ENCODE measurements at places on chromosomes 1 and 21.

GRCh38 chr1:55781944-55782482, 566.8 kb upstream of the USP24 start:
- DNase-seq = no peak

DNA sequence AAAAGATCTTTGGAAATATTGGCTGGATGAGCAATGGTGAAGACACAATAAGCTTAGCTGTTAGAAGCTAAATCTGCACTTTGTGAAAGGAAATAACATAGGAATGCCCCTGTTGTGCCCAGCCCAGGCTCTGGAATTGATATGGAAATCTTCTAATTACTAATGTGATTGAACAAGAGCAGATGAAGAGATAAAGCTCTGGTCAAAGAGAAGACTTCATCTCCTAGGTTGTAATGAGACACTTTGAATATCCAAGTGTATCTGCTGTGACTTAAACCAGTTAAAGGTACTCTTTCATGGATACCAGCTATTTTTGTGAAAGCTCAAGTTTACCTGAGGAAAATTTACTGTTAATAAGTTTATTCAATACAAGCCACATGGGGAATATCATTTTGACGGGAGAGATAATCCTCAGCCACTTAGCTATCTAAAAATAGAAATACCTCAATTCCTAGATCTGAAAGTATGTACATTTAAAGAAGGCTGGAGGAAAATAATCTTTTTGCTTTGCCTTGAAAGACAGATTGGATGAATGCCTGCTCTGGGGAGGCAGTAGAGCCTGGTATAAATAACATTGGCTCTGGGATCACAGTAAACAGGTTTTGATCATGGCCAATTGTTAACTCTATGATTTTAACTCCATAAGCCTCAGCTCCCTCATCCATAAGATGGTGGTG, 494.0 kb upstream of the B3GALT2 start:
- DNase-seq = no peak

- no peak for DNase-seq
Measured at GRCh38 chr1:7185721-7186120, 400.5 kb downstream of the CAMTA1 start.

DNA sequence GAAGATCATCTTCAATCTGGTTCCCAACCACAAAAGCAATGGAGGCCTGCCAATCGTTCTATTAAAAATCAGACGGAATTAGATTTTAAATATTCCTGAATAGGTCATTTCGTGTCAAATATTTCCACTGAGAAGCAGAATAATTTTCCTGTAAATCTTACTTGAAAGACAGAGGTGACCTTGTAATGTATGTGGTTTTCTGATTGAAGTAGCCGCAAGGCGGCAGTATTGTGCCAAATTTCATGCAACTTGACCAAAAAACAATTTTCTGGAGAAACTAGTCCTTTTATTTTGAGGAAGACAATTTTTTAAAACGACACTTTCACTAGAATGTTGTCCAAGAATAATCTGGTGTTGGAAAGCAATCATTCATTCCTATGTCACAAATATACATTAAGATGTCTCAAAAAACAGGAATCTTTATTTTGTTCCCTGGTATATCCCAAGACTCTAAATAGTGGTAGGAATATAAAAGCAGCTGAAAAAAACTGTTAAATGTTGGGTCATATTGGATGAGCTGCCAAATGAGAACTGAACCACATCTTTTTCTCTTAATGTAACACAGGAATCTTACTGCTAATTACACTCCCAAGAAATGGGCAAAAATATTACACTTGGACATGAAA, 33.6 kb downstream of the SPAG17 start:
- no peak for DNase-seq

- DNase-seq = no peak
Measured at GRCh38 chr21:45972353-45972715, 9.2 kb upstream of the COL6A1 start.

- DNase-seq = no peak
Measured at GRCh38 chr1:195964516-195964915, 643.7 kb downstream of the KCNT2 start.

- DNase-seq = no peak
Measured at GRCh38 chr1:230863449-230863848, 4.9 kb downstream of the C1orf198 start.

DNA sequence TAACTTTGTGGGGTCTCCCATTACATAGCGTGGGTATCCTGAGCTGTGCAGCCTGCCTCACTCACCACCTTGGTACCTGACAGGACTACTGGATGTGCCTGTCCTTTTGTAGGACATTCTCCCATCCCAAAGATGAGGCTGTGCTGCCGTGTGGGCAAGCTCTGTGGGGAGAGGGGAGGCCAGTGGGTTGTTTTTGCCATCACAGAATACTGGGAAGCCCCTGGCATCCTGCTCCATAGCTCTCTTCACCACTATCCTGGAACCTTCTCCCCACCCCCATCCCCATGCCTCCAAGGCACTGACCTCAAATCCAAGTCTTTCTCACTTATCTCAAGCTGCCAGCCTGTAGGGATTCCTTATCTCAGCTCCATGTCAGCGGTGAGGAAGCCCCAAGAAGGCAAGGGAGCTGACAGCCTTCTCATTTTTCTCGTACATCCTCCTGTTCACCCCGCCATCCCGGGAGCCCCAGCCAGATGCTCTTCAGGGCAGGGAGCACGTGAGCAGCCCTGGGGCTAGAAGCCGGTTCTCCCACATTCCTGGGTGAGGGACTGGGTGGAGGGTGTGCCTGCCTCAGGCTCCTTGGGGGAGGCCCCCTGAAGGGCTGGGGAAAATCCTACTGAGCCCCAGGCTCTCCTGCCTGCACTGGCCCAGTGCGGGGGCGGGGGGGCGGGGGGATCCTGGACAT, 2.4 kb upstream of the ELF3 start:
- no peak for DNase-seq

GRCh38 chr1:84344286-84344685, 42.8 kb downstream of the SAMD13 start:
- no peak for DNase-seq

GRCh38 chr1:12230549-12231275, 882 bp downstream of the VPS13D start:
- DNase-seq = no peak

DNA sequence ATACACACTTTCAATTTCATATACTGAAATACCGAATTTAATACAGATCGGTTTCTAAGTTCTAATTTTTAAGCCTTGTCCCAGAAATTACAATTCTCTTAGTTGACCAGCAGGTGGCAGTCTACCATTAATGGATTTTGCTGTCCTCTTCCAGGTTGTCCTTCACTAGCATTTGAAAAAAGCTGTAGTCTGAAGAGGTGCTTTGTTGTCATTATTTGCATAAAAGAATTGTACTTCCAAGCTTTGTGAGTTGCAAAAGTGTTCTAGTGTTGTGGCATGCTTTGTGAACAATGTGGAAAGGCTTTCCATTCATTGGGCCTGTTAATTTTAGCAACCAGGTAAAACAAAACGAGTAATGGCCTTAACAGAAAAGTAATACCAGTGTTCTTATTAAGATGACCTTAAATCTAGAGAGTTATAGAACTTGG, 193.6 kb downstream of the RPS6KC1 start:
- peak; percentile 23 for DNase-seq

DNA sequence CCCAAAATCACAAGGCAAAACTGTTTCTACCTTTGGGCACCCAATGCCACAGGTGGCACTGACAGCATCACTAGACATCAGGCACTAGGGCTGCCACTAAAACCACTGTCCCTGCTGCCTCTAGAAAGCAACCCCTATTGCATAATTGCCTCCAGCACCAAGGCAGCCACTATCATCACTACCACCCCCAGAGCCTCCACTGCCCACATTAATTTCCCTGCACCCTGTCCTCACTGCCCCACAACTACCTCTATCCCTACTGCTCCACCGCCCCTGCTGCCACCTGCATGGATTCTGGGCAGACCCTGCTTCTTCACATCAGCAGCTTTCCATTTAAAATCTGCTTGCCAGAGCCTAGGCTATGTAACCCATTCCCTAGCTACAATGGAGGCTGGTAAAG, 68.6 kb upstream of the CACHD1 start:
- no peak for DNase-seq

GRCh38 chr1:75126611-75127101, 7.5 kb upstream of the LHX8 start:
- DNase-seq = no peak

DNA sequence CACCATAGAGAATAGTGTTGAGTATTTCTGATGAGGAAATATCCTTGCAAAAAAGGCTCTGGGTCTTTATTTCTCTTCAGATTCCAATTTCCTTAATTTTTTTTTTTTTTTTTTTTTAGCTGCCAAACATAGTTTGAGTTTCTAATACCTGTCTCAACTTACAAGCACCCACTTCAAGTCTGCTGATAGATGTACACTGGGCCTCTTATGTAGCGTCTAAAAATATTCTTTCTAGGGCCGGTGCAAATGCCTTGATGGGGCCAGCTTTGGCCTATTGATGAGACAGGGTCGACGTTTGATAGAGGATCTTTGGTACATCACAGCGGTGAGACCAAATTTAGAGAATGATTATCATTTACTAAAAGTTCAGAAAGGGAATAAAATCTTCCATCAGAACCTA, 626.4 kb downstream of the LMO4 start:
- no peak for DNase-seq

- no peak for DNase-seq
Measured at GRCh38 chr1:24386241-24386640, 27.3 kb downstream of the STPG1 start.
